Activated CD4-positive, alpha-beta T cell treated with anti-CD3 and anti-CD28 coated beads for 36 hours (primary cell): ENCODE measurements at places on chromosomes 7 and 10. TPM values are rescaled to one million over a fixed set of nuclear protein-coding genes. Genes with fewer than 3 reads are reported as not detected.

Gene NPSR1
- total RNA-seq = not detected

Gene TRIM50
- total RNA-seq = not detected

DNA sequence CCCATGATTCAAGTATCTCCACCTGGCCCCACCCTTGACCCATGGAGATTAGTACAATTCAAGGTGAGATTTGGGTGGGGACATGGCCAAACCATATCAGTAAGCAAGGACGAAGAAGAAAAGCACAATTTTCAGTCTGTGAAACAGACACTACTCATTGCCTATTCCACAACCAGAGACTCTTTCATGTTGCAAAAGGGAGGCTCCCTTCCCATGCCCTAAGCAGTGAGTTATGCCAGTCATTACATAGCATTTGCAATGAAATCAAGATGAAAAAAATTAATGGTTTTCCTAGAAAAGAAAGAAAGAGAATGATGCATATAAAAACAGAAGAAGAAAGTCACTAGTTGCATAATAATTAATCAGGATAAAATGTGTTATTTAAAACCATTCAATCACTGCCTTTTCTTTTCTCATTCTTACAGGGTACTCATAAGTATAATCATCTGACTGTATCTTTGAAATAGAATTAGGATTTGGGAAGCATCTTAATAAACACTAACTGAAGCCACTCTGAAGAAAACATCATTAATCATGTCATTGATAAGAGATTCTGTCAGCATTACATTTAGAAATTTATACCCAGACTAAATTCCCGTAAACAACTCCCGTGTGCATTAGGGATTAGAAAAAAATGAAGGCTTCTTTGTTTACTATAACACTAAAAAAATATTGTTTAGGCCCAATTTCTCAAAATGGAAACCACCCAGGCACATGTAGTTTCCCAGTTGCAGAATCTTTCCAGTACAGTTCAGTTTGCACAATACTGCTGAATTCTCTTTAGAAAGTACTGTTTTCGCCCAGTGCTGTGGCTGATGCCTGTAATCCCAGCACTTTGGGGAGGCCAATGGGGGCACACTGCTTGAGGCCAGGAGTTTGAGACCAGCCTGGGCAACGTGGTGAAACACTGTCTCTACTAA lies 9.1 kb downstream of the PRPS1L1 start:
- H3K36me3 ChIP-seq = no peaks in the 10 kb centered on the region
- H3K27me3 ChIP-seq = peaks cover 11% of the 10 kb centered on the region
- H3K4me1 ChIP-seq = no peaks in the 10 kb centered on the region
- no peak overlapping the region for H3K27ac ChIP-seq

GRCh38 chr7:51278797-51279196 lies 37.8 kb downstream of the COBL start:
- no peak overlapping the region for H3K27ac ChIP-seq
- no peak overlapping the region for H3K4me3 ChIP-seq
- H3K27me3 ChIP-seq = peaks cover 8% of the 10 kb centered on the region
- no peaks in the 10 kb centered on the region for H3K4me1 ChIP-seq

- H3K36me3 ChIP-seq = no peaks in the 10 kb centered on the region
- H3K27ac ChIP-seq = no peak overlapping the region
- H3K27me3 ChIP-seq = peaks cover 15% of the 10 kb centered on the region
- no peak for DNase-seq
- no peaks in the 10 kb centered on the region for H3K4me1 ChIP-seq
Measured at GRCh38 chr10:116995648-116996047, 9.3 kb downstream of the SHTN1 start.

- peaks cover 55% of the 10 kb centered on the region for H3K4me1 ChIP-seq
- no peaks in the 10 kb centered on the region for H3K36me3 ChIP-seq
- DNase-seq = no peak
- peak overlapping the region; percentile 77 for H3K27ac ChIP-seq
- H3K27me3 ChIP-seq = no peaks in the 10 kb centered on the region
Measured at GRCh38 chr7:2512713-2513112, 6.9 kb upstream of the LFNG start.

DNA sequence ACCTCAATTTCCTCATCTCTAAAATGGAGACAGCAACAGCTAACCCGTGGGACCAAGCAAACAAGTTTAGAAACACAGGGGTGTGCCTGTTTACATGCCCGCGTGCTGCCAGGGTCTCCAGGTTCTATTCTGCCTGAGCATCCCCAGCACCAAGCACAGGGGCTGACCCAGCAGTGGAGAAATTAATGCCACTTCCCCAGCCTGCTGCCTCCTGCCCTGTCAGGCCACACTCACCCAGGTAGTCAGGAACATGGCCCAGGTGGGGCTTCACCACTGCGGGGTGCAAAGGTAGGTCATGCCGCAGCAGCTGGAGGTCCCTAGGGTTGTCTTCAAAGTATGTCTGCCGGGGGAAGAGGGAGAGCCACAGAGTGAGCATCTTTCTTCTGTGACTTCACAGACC lies 5.8 kb downstream of the DDX56 start:
- H3K27ac ChIP-seq = no peak overlapping the region
- no peaks in the 10 kb centered on the region for H3K27me3 ChIP-seq
- H3K36me3 ChIP-seq = peaks cover 80% of the 10 kb centered on the region
- no peak overlapping the region for H3K4me3 ChIP-seq
- DNase-seq = no peak

- H3K27ac ChIP-seq = peak within 1 kb of the TSS; percentile 96
- peak; percentile 98 for DNase-seq
- no peaks in the 10 kb centered on the region for H3K27me3 ChIP-seq
- H3K4me3 ChIP-seq = peak within 1 kb of the TSS; percentile 93
- H3K36me3 ChIP-seq = peaks cover 36% of the 10 kb centered on the region
Measured at GRCh38 chr10:987870-988666, at the start of gene GTPBP4. Gene GTPBP4 (plus strand): TSS chr10:988434. CDS start chr10:988480, 46 bp downstream.

GRCh38 chr10:70053841-70054288 lies 1.2 kb downstream of the MACROH2A2 start:
- peak overlapping the region; percentile 74 for H3K4me3 ChIP-seq
- H3K27ac ChIP-seq = no peak overlapping the region
- peaks cover 44% of the 10 kb centered on the region for H3K27me3 ChIP-seq
- peak; percentile 38 for DNase-seq

Gene DYDC1
- not detected for total RNA-seq

GRCh38 chr10:18822156-18822555 lies 162.9 kb downstream of the ARL5B start:
- no peaks in the 10 kb centered on the region for H3K36me3 ChIP-seq
- no peaks in the 10 kb centered on the region for H3K27me3 ChIP-seq
- no peak overlapping the region for H3K4me3 ChIP-seq
- peak; percentile 5 for DNase-seq
- no peaks in the 10 kb centered on the region for H3K4me1 ChIP-seq
- no peak overlapping the region for H3K27ac ChIP-seq

GRCh38 chr10:53108317-53108934 lies 335.8 kb upstream of the MBL2 start:
- H3K36me3 ChIP-seq = no peaks in the 10 kb centered on the region
- DNase-seq = no peak
- H3K4me1 ChIP-seq = peaks cover 4% of the 10 kb centered on the region
- H3K27ac ChIP-seq = no peak overlapping the region
- H3K4me3 ChIP-seq = no peak overlapping the region

Gene OGA
- total RNA-seq = 113 TPM

DNA sequence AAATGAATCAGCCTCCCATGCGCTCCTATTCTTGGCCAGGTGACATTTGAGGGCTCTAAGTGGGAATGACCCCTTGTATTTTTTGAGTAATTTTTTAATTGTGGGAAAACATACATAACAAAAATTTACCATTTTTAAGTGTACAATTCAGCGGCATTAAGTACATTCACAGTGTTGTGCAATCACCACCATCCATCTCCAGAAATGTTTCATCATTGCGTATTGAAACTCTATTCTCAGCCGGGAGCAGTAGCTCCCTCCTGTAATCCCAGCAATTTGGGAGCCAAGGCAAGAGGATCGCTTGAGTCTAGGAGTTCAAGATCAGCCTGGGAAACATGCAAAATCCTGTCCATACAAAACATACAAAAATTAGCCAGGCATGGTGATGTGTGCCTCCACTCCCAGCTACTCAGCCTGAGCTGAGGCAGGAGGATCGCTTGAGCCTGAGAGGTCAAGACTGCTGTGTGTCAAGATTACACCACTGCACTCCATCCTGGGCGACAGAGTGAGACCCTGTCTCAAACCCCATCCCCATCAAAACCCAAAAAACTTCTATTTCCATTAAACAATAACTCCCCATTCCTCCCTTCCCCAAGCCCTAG lies 2.5 kb downstream of the ANTXRL start:
- H3K4me1 ChIP-seq = no peaks in the 10 kb centered on the region
- H3K36me3 ChIP-seq = no peaks in the 10 kb centered on the region
- H3K27me3 ChIP-seq = no peaks in the 10 kb centered on the region

Gene HOXA2
- total RNA-seq = not detected

Gene SLC13A4
- not detected for total RNA-seq

GRCh38 chr10:51010977-51011376 lies 63.3 kb upstream of the PRKG1 start:
- no peaks in the 10 kb centered on the region for H3K4me1 ChIP-seq
- no peaks in the 10 kb centered on the region for H3K36me3 ChIP-seq
- no peak overlapping the region for H3K4me3 ChIP-seq

Gene CCDC3
- total RNA-seq = 0.18 TPM

GRCh38 chr7:9127901-9128300 lies 694.5 kb downstream of the NXPH1 start:
- no peak for DNase-seq
- no peaks in the 10 kb centered on the region for H3K4me1 ChIP-seq
- H3K27me3 ChIP-seq = no peaks in the 10 kb centered on the region
- no peak overlapping the region for H3K4me3 ChIP-seq
- H3K27ac ChIP-seq = no peak overlapping the region

Gene CDC14C
- not detected for total RNA-seq

Gene FAM25G
- total RNA-seq = not detected

Gene STEAP1
- 0.32 TPM for total RNA-seq

GRCh38 chr7:102111061-102112041 lies 175.3 kb upstream of the SH2B2 start:
- peaks cover 22% of the 10 kb centered on the region for H3K36me3 ChIP-seq
- no peak overlapping the region for H3K27ac ChIP-seq
- DNase-seq = no peak
- no peak overlapping the region for H3K4me3 ChIP-seq
- H3K4me1 ChIP-seq = no peaks in the 10 kb centered on the region

GRCh38 chr10:57338823-57339558 lies 928.7 kb downstream of the IPMK start:
- H3K4me1 ChIP-seq = no peaks in the 10 kb centered on the region
- no peaks in the 10 kb centered on the region for H3K36me3 ChIP-seq

GRCh38 chr7:11587048-11587447 lies 244.9 kb downstream of the THSD7A start:
- no peaks in the 10 kb centered on the region for H3K27me3 ChIP-seq
- H3K4me1 ChIP-seq = no peaks in the 10 kb centered on the region
- no peaks in the 10 kb centered on the region for H3K36me3 ChIP-seq
- no peak for DNase-seq
- H3K27ac ChIP-seq = no peak overlapping the region

DNA sequence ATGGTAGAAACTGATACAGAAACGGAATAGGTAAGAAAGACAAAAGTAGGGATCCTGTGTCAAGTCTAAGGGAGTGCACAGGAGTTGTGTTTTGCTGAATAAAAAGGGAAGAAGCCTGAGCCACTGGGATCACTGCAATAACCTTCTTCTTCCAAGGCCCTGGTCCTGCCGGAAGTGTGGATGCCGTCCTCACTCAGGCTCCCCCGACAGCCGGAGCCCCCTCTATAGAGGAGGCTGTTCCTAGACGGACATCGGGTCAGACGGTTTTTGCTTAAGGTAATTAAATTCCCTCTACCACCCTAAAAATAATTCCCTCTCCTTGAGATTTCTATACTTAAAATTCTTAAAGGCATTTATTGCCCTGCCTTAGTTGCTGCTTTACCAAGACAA lies 566.9 kb downstream of the PTPRN2 start:
- no peak overlapping the region for H3K27ac ChIP-seq
- H3K27me3 ChIP-seq = no peaks in the 10 kb centered on the region
- H3K4me1 ChIP-seq = no peaks in the 10 kb centered on the region
- H3K4me3 ChIP-seq = no peak overlapping the region
- no peaks in the 10 kb centered on the region for H3K36me3 ChIP-seq

- H3K27ac ChIP-seq = peak overlapping the region; percentile 96
- peak; percentile 54 for DNase-seq
- H3K4me1 ChIP-seq = peaks cover 50% of the 10 kb centered on the region
- H3K36me3 ChIP-seq = peaks cover 58% of the 10 kb centered on the region
- no peaks in the 10 kb centered on the region for H3K27me3 ChIP-seq
Measured at GRCh38 chr7:135168001-135168400, 2.5 kb downstream of the CYREN start.

GRCh38 chr7:73707045-73707631 lies 12.3 kb downstream of the STX1A start:
- H3K27ac ChIP-seq = no peak overlapping the region
- peaks cover 18% of the 10 kb centered on the region for H3K4me1 ChIP-seq
- peaks cover 10% of the 10 kb centered on the region for H3K36me3 ChIP-seq
- H3K27me3 ChIP-seq = no peaks in the 10 kb centered on the region
- H3K4me3 ChIP-seq = no peak overlapping the region
- peak; percentile 43 for DNase-seq

Gene PHYHIPL
- not detected for total RNA-seq

GRCh38 chr10:74585231-74586087 lies 240.9 kb upstream of the KAT6B start:
- H3K27me3 ChIP-seq = no peaks in the 10 kb centered on the region
- H3K4me3 ChIP-seq = peak overlapping the region; percentile 72

Gene ACSM6
- not detected for total RNA-seq

DNA sequence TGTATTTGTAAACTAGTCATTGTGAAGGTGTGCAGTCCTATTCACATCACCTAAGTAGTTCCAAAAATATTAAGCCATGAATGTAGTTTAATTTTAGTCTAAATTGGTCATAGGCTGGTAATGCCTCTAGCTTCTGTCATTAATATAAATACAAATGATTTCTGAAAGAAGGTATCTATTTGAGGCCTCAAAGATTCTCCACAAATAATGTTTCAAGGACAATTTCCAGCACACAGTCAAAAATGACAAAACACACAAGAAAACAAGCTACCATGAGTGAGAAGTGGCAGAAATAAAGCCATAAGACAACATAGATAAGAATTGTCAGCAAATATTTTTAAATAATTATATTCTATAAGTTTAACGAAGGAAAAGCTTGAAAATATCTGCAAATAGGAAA lies 66.7 kb upstream of the PDK4 start:
- H3K4me1 ChIP-seq = no peaks in the 10 kb centered on the region
- no peaks in the 10 kb centered on the region for H3K36me3 ChIP-seq
- no peak overlapping the region for H3K4me3 ChIP-seq
- peaks cover 2% of the 10 kb centered on the region for H3K27me3 ChIP-seq

DNA sequence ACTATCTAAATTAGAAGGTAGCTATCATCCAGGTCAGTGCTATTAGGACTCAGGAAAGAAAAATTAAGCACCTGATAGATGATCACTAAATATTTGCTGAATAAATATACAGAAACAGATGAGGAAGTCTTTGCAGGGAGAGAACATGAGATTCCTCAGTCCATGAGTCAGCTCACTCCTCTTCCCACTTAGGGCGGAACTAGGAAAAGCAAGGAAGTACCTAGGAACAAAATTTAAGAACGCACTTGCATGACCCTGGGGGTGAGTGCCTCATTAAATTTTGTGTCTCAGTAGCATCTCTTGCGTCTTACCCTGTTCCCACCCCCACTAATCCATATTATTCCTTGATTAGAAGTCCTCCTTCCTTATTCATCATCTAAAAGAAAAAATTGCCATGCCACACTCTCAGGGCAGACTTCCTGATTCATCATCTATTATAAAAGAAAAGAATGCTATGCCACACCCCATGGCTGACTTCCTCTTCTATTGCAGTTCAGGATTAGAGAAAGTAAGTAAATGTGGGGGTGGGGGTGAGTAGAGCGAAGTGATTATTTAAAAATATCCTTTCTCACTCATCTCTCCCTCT lies 208.8 kb downstream of the THSD7A start:
- no peaks in the 10 kb centered on the region for H3K4me1 ChIP-seq
- no peak overlapping the region for H3K4me3 ChIP-seq
- H3K36me3 ChIP-seq = no peaks in the 10 kb centered on the region
- no peak for DNase-seq
- no peak overlapping the region for H3K27ac ChIP-seq
- no peaks in the 10 kb centered on the region for H3K27me3 ChIP-seq

Gene RAPGEF5
- 1.3 TPM for total RNA-seq
